Upper lobe of left lung (tissue), 6 donors: ENCODE measurements at places on chromosomes 3 and 15.

GRCh38 chr15:31372635-31373091 lies 46.0 kb downstream of the KLF13 start:
- no peak for DNase-seq

DNA sequence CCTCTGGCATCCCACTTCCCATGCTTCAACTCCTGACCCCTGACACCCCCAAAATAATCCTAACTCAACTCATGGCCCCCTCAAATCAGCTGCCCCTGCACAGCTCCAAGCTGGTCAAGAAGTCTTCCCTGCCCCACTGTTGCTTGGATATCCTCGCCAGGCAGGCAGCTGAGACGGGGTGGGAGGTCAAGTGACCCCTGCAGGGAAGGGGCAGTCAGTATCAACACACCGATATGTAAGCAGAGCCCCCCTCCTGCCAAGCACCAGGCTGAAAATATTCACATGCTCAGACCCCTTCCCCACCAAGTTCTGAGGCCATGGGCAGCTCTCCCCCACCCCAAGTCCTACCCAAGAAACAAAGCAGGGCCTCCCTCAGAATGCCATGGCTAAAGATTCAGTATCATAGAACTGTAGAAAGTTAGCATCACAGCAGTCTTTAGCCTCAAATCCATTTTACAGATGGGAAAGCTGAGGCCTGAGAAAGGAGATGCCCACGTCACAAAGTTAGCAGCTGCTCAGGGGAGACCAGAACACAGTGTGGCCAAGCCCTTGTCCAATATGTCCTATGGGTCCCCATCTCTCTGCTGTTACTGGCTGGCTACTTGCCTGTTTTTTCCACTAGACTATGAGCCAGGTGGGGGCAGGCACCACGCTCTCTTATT lies 67.8 kb downstream of the SLC12A8 start:
- no peak for DNase-seq

- DNase-seq = no peak
These were observed 4.3 kb upstream of the LRRC58 start for GRCh38 chr3:120353463-120353862.

GRCh38 chr3:14256561-14257342 lies 78.1 kb downstream of the LSM3 start:
- no peak for DNase-seq

DNA sequence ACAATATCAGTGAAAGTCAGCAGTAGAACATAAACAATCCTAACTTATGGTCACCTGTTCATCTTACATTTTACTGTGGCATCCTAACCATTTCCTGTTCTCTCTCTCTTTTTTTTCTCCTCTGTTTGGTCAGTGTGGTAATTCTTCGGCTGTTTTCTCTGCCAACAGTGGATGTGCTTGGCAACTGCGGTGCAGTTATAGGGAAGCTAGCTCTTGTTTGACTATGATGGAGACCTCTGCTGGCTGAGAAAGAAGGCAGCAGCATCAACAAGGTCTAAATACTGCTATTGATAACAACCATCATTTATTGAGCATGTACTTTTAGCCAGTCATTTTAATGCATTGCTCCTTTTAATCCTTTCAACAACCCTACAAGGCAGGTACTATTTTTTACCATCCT lies 723 bp upstream of the DRD3 start:
- DNase-seq = no peak

- DNase-seq = no peak
These were observed 436.9 kb upstream of the C2CD4B start for GRCh38 chr15:62601777-62602545.
